Right renal pelvis (tissue), 4 donors: ENCODE measurements at places on chromosomes 4 and X. TPM values are rescaled to one million over a fixed set of nuclear protein-coding genes. Genes with fewer than 3 reads are reported as not detected.

GRCh38 chr4:25120146-25120940, 39.9 kb downstream of the SEPSECS start:
- DNase-seq: no peak

- no peak for DNase-seq
These were observed 1.8 kb downstream of the ABCD1 start for GRCh38 chrX:153726286-153727122.

DNA sequence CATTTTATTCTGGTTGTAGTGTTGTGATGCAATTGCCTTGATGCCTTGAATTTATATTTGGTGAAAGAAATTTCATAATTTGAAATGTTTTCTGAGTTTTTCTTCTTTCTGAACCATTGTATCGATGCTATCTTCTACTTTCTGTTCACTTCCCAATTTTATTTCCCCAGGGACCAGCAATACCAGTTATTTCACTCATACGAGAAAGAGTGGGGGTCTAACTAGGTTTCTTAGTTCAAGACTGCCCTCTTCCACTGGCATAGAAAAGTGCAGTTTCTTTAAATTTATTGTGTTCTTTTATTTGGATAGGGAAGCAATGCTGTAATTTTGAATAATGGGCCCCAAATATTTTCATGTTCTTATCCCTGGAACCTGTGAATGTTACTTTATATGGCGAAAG, 544.0 kb upstream of the ADGRL3 start:
- DNase-seq: no peak

DNA sequence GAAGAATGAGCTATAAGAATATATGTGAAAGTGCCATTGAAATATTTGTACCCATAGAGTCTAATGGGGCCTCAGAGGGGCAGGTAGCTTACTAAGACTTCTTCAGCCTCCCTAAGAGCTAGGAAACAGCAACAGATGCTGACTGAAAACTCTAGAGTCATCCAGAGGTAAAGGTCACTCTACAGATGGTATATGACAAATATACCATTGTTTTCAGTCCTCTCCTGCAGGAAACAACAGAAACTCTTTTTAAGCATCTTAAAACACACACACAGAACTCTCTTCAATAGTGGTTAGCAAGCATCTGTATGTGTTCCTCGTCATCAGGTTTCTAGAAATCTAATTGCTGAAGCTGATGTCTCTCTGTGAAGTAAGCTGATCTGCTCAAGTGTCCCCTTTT, 313.8 kb upstream of the GATB start:
- no peak for DNase-seq

DNA sequence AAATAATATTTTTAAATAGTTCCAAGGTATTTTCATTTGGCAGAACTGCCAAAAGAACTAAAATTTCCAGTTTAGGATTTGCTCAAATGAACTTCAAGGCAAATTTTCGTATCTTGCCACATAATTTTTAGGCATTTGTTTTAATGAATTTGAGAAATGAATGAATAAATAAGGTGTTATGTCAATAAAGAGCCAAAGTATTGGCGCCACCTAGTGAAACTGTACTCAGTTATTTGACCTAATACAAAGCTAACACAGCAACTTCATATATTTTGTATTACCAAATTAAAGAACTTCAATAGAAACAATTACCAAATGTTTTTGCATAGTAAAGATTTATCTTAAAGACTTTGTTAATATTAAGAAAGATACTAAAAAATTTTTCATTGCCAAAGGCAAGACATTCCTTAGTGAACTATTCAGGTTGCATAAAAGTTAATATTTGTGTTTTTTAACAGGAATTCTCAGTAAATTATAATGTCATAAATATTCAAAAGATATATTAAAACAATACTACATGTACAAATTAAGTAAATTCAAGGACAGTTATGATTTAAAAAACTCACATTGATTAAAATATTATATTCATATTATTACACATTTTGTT, 50.3 kb downstream of the STPG2 start:
- DNase-seq: peak; percentile 5

DNA sequence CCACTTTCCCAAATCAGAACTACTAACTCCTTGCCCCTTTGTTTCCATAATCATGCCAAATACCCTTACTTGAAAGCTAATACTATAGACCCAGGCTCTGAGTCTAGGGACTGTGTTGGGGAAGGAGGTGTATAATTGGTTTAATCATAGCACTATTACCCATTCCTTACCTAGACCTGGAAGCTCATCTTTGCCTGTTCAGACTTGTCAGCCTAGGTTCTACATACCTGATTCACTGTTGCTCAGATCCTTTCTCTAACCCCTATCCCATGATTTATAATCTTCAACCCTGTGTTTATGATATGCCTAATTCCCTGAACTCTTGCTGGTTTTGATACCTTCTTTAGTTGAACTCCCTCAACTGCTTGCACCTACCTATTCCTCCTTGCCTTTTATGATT, 123.1 kb upstream of the GRIA3 start:
- DNase-seq: no peak

DNA sequence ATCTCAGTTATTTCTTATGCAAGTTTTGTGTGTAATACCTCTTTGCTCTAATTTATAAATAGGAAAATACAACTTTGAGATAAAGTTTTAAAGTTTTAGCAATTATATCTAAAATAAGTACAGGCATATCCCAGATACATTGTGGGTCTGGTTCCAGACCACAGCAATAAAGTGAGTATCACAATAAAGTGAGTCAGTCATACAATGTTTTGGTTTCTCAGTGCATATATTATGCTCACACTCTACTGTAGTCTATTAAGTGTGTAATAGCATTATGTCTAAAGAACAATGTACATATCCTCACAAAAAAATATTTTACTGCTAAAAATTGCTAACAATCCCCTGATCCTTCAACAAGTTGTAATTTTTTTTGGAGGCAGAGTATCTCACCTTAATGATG, 49.2 kb downstream of the ANAPC10 start:
- DNase-seq: no peak

DNA sequence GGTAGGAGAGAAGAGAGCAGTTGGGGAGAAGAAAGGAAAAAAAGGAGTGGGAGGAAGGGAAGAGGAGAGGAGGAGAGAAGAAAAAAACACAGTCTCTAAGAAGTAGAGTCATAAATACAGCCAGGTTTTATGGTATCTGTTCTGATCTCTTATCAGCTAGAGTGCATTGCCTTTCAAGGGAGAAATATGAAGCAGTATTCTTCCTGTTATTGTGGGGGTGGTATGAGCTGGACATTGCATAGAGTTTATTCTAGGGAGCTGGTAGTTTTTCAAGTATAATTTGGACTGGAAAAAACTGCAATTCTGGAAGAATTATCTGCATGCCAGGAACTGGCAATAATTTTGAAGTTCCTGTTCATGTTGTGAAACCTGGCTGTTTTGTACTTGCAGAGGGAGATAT, 54.9 kb upstream of the TAB3 start:
- DNase-seq: no peak

- no peak for DNase-seq
These were observed 821 bp upstream of the NALF2 start for GRCh38 chrX:69503228-69503781.

- no peak for DNase-seq
These were observed 42.4 kb downstream of the KIAA0232 start for GRCh38 chr4:6824772-6825402.

GRCh38 chrX:54246866-54247265, 63.8 kb upstream of the FAM120C start:
- DNase-seq: no peak

- DNase-seq: no peak
These were observed 91.9 kb downstream of the FAM53A start for GRCh38 chr4:1592068-1592708.

DNA sequence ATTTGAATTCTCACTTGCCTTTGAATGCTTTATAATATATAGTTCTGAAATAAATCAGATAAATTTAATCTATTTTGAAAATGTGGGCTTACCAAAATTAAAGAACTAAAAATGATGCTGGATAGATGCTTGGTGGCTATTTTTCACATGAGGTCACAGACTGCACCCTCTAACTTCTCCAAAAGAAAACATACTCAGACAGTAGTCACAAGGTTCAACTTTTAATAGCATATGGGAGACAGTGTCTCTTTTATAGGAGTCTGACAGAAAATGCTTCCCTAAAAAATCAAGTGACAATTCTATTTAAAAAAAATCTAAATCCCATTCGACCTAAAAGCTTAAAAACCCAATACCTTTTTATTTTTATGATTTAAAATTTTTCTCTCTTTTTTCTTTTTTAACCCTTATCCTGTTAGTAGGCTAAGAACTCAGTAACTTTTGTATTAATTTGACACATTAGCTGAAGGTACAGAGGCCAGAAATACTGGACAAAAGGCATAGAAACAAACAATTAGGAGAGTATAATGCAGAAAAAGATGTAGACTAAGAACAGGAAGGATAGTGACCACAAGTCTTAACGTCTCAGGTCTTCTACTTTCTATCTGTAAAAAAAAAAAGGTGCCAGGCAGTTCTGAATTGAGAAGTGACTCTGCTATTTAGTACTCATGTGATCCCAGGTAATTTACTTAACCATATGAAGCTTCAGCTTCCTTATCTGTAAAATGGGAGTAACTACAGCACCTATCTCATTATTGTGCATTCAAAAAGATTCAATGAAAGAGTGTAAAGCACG, 7.6 kb downstream of the TIGD4 start:
- no peak for DNase-seq

DNA sequence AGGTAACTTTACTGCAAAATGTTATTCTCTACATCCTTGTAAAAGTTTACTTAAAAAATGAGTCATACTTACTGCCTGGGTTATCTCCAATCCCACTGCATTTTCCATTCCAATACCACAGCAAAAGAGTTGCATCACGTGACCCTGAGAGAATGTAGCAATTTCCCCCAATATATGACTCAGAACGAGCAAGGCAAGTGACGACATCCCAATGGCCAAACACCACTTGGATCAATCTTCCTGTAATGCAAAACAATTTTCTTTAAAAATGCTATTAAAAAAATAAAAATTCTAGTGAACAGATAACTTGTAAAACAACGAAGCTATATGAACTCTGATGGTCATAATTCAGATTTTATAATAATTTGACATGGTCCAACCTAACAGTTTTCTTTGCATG, 224.3 kb downstream of the DCLK2 start:
- DNase-seq: no peak

GRCh38 chr4:48369248-48369647, 27.9 kb downstream of the SLAIN2 start:
- no peak for DNase-seq

GRCh38 chr4:185520119-185520518, 15.2 kb downstream of the PDLIM3 start:
- no peak for DNase-seq

DNA sequence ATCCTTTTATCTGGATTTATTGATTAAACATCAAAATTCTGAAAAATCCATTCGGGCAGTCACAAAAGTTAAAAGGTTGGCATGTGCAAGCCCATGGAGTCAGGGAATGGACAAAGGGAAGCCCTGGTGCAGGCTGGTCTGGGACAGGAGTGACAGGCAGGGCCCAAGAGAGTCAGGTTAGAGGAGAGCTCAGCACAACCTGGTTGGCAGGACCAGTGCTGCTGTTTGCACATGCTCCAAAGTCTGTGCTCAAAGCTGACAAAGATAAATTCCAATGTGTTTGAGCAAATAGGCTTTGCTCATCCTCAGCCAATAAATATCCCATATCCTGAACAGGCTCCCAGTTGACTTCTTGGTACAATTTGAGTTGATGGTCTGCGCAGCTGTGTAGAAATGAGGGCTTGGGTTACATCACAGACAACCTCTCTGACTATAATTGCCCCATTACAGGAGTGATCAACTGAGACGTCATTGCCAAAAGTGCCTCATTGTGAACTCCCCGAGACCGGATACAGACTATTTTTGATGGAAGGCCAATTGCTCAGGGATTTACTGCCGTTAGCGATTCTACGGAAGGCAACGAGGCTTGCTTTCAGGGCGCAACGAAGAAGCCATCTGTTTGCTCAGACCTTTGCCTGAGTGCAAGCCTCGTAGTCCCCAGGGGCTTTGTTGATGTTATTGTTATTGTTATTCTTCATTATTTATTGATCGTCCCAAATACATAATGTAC, 1008.1 kb upstream of the TENM3 start:
- DNase-seq: no peak

GRCh38 chrX:22032506-22032905, 381 bp downstream of the PHEX start:
- no peak for DNase-seq

GRCh38 chr4:74037076-74037955, 1.2 kb downstream of the CXCL3 start:
- DNase-seq: no peak

- DNase-seq: no peak
These were observed 141.8 kb upstream of the NALF2 start for GRCh38 chrX:69362354-69362753.

- no peak for DNase-seq
These were observed 8.9 kb downstream of the POLA1 start for GRCh38 chrX:24702362-24703184.

GRCh38 chr4:3253808-3254207, 4.8 kb downstream of the MSANTD1 start:
- DNase-seq: no peak

- DNase-seq: no peak
These were observed 3.2 kb downstream of the SOWAHB start for GRCh38 chr4:76894537-76895255.

DNA sequence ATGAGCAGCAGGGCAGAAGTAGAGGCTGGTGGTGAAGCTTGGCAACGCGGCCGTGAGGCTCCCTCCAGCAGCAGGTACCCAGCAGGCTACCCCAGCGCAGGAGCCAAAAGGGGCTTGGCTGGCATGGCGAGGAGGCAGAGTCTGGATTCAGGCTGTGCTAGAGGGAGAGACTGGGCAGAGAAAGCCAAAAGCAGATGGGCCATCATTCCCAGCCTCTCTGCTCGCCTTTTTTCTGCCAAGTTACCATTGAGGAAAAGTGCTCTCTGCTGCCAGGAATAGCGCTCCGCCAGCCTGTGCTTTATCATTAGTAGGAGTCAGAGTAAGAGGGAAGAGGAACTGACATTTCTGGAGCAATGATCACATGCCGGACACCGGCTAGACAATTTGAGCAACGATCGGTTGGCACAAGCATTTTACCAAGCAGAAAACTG, 28.7 kb upstream of the MAP3K15 start:
- DNase-seq: no peak

DNA sequence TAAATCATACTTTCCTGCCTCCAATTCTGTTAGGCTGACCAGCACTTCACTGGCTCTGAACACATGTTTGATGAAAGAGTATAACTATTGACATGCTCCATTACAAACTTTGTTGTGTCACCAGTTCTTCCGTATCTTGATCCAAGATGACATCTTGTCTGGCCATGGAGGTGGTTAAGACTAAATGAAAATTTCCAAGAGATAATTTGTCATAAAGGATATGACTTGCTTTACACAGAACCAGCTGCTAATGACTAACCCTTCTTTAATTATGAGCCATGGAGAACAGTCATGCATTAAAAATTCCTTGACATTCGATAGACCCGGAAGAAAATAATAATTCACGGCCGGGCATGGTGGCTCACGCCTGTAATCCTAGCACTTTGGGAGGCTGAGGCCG, 17.7 kb upstream of the N4BP2 start:
- no peak for DNase-seq

- no peak for DNase-seq
These were observed 90.3 kb downstream of the DHRSX start for GRCh38 chrX:2410279-2411020.

- DNase-seq: no peak
These were observed 43.3 kb downstream of the NYX start for GRCh38 chrX:41490446-41490845.

Gene WDFY3
- polyA plus RNA-seq: 53.4 TPM

Gene DCAF12L1
- 11.2 TPM for polyA plus RNA-seq

Gene NXF2B
- 0.78 TPM for polyA plus RNA-seq

Gene WDR19
- 89.4 TPM for polyA plus RNA-seq

Gene CT45A1
- polyA plus RNA-seq: not detected

Gene STARD8
- polyA plus RNA-seq: 19.7 TPM

Gene NLGN4X
- 14.7 TPM for polyA plus RNA-seq

Gene RTL3
- polyA plus RNA-seq: not detected

Gene PHOX2B
- 0.17 TPM for polyA plus RNA-seq

Gene NIPAL1
- polyA plus RNA-seq: 13.9 TPM

Gene YTHDC1
- 155 TPM for polyA plus RNA-seq

Gene TASL
- polyA plus RNA-seq: 0.42 TPM
